ENCODE measurements at places on chromosomes 12 and 14.

DNA sequence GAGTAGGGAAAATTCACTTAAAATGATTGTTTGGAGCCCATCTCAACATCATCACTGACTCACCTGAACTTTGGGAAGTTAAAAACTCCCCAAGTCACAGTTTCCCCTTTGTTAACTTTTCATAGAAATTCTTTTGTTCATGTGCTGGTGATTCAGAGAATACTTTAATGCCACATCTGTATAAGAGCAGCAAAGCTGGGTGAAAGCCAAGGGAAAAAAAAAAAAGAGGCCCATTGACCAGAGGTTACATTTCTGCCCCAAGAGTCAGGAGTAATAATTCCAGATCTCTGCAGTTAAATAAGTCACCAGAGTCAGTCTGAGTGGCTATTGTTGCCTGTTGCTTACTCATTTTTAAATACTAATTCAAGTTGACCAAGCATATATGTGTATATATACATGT, 136.4 kb upstream of the LGR5 start:
- peaks cover 12% of the 10 kb centered on the region for H3K4me1 ChIP-seq
- H3K27me3 ChIP-seq: peaks cover 2% of the 10 kb centered on the region
- no peak overlapping the region for H3K27ac ChIP-seq
- H3K4me3 ChIP-seq: no peak overlapping the region
- no peak for DNase-seq
- H3K36me3 ChIP-seq: no peaks in the 10 kb centered on the region

DNA sequence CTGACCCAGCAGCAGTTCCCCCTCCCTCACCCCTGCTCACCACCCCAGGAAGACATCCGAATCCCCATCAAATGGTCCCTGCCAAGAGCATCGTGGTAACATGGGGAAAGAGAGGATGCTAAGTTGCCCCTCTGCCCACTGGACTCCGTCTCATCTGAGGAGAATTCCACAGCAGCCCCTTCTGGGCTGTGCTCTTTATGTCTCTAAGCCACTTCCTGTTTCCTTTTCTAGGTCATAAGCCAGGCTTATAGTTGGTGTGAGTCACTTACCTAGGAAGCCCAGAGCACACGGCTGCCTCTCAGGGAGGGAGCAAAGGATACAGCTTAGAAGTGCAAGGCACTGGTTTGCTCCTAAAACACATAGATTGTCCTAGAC, 76.0 kb downstream of the VCPKMT start:
- no peaks in the 10 kb centered on the region for H3K36me3 ChIP-seq
- H3K27me3 ChIP-seq: no peaks in the 10 kb centered on the region
- no peak for DNase-seq
- peak overlapping the region; percentile 11 for H3K27ac ChIP-seq
- H3K4me1 ChIP-seq: peaks cover 22% of the 10 kb centered on the region
- H3K4me3 ChIP-seq: no peak overlapping the region

GRCh38 chr12:24467226-24467625, 481.7 kb downstream of the BCAT1 start:
- H3K27ac ChIP-seq: no peak overlapping the region
- no peaks in the 10 kb centered on the region for H3K27me3 ChIP-seq
- DNase-seq: no peak
- no peak overlapping the region for H3K4me3 ChIP-seq
- peaks cover 3% of the 10 kb centered on the region for H3K36me3 ChIP-seq
- no peaks in the 10 kb centered on the region for H3K4me1 ChIP-seq

GRCh38 chr14:79136071-79137044, 966.2 kb downstream of the NRXN3 start:
- peaks cover 8% of the 10 kb centered on the region for H3K27me3 ChIP-seq
- H3K4me1 ChIP-seq: no peaks in the 10 kb centered on the region
- no peak for DNase-seq
- H3K4me3 ChIP-seq: no peak overlapping the region
- no peaks in the 10 kb centered on the region for H3K36me3 ChIP-seq

DNA sequence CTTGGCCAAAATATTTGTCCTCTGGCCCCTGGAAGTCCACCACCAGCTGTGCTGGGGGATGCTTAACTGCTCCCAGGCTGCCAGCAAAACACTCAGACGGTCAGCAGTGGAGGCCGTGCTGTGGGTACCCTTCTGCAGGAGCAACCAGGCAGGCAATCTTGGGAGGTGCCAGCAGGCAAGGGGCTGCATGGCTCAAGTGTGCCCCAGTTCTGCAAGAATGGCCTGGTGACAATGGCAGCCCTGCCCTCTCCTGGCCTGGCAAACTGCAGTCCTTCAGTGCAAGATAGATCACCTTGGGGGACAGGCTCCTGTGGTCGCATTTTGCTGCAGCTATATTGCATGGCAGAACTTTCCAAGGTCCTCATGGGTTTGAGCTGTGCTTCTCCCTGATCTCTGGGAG, 728.3 kb downstream of the TMTC2 start:
- H3K4me3 ChIP-seq: no peak overlapping the region
- no peak overlapping the region for H3K27ac ChIP-seq
- H3K4me1 ChIP-seq: no peaks in the 10 kb centered on the region
- no peaks in the 10 kb centered on the region for H3K36me3 ChIP-seq
- DNase-seq: no peak

All from osteocyte (in vitro differentiated cells).